ENCODE measurements at places on chromosomes 6 and 20.
A peak's percentile ranks its signal among the peaks of the same experiment; 100 is the strongest.

GRCh38 chr20:9261781-9262180 is 192.9 kb downstream of the PLCB4 start:
- no peak for DNase-seq

GRCh38 chr6:18218233-18218632 is 46.1 kb downstream of the DEK start:
- DNase-seq = no peak

GRCh38 chr6:16251706-16252105 is 13.3 kb downstream of the GMPR start:
- DNase-seq = no peak

- DNase-seq = no peak
These were observed 54.6 kb upstream of the CST7 start for GRCh38 chr20:24894488-24894887.

DNA sequence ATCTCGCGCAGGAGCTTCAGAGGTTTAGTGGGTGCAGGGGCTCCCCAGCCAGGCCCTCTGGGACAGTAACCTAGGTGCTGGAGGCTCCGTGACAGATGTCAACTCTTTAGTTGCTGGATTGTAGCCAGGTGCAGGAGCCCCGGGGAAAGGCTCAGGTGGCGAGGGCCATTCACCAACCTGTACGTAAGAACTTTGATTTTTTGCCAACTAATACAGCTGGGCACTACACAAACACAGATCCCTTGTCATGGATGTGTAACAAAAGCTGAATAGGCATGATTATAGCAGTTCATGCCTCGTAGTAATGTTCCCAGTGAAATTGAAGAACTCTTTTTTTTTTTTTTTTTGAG is 82.6 kb downstream of the CDC5L start:
- peak; percentile 39 for DNase-seq

- DNase-seq = no peak
These were observed 114.5 kb downstream of the SYCP2 start for GRCh38 chr20:59818911-59819310.

DNA sequence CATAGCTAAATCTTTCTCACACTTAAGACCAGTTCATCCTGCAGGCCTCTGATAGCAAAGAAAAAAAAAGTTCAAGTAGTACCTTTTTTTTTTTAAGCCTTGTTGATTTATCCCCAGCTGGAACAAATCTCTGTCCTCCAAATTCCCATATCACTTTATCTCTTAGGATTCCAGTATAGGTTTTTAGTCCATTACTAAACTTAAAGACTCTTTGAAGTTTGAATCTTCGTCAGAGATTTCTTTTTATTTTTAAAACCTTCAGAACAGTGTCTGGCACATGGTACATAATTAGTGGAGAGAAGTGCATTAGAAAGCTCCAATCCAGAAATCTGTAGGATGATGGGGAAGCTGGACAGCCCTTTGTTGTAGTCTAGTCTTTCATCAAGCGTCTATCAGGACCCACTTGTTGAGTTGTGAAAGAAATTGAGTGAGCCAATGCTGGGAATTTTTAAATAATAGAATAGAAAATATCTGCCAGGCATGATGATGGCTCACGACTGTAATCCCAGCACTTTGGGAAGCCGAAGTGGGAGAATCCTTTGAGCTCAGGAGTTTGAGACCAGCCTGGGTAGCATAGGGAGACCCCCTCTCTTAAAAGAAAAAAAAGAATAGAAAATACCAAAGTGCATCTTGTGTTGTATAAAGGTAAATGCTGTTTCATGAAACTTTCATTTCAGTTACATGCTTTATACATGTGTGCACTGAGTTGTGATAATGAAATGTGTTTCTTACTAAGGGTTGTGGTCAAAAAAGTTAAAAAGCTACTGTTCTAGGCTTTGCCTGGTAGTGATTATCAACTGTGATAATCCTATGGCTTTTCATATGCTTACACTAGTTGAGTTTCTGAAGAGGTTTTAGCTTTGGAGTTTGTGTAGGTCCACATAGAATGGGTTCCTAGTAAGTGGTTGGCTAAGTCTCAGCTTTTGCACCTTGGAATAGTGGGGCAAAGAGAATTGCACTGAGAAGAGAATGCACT is 3.2 kb downstream of the NFYA start:
- no peak for DNase-seq

DNA sequence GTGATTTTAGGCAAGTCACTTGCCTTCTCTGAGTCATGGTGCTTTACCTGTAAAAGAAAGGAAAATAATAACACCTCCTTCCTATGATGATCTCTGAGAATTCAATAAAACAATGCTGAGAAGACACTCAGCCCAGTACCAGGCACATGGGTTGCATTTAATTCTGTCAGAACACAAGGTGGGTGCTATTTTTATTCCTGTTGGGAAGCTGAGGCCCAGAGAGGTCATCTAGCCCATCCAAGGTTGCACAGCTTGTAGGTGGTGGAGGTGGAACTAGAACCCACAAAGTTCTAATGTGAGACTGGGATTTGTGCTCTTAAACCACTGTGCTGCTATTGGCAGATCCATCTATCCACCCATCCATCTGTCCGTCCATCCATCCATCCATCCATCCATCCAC is 39.6 kb upstream of the PTGIS start:
- DNase-seq = no peak

DNA sequence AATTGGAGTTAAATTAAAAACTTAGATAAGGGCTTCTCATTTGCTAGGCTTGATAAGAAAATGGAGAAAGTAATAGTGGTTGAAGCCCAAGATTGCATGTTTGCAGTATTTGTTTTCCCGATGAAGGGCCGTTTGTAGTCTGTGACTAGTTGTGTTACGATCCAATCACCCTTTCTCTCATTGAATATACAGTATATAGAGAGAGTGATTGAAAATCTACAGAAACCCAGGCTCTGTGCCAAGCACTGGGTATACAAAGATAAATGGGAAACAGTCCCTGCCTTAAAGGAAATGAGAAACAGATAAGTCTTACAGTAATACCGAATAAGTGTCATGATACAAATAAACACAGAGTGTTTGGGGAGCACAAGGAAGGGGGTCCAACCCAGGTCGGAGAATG is 55.2 kb upstream of the CDKAL1 start:
- no peak for DNase-seq

DNA sequence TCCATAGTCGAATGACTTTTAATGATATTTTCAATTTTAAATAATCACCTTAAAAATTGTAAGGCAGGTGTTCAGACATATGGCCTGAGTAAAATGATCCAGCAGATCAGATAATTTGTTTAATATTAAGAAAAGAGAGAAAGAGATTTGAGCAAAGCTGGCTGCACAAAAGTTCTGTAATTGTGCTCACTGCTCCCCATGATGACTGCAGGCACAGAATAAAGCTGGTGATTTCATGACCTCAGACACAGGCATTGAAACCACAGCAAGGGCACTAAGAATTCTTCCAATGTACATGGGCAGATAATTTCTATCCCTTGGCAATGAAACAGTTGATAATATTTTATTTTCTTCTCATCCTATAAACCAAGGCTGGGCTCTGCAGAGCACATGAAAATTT is 553.1 kb downstream of the NKAIN2 start:
- no peak for DNase-seq

- no peak for DNase-seq
These were observed 42.8 kb downstream of the MRPL14 start for GRCh38 chr6:44084231-44085014.

Data from LNCaP clone FGC (cell line).